Right ventricle myocardium inferior (tissue), 1 donor: ENCODE measurements at places on chromosomes 6 and 20. TPM values are rescaled to one million over a fixed set of nuclear protein-coding genes. Genes with fewer than 3 reads are reported as not detected.

ADGB gene
- total RNA-seq = not detected

ZNF334 gene
- total RNA-seq = 0.57 TPM

CRIP3 gene
- 7.1 TPM for total RNA-seq

HBS1L gene
- 95.1 TPM for total RNA-seq

CST5 gene
- total RNA-seq = not detected

RSPO3 gene
- 0.92 TPM for total RNA-seq

PNPLA1 gene
- total RNA-seq = not detected

TPBG gene
- total RNA-seq = 2.8 TPM

LY6G5C gene
- total RNA-seq = 1.5 TPM

GRCh38 chr6:41157323-41157722 is 3.2 kb upstream of the TREML1 start:
- no peak for DNase-seq

DNA sequence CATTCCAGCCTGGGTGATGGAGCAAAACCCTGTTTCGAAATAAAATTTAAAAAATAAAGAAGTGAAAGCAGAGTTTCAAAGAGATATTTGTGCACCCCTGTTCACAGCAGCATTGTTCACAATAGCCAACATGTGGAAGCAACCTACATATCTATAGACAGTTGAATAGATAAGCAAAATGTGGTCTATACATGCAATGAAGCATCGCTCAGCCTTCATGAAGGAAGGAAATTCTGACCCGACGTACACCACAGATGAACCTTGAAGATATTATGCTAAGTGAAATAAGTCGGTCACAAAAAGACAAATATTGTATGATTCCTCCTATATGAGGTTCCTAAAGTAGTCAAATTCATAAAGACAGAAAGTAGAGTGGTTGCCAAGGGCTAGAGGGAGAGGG is 6.5 kb upstream of the NCOA6 start:
- DNase-seq = no peak

DNA sequence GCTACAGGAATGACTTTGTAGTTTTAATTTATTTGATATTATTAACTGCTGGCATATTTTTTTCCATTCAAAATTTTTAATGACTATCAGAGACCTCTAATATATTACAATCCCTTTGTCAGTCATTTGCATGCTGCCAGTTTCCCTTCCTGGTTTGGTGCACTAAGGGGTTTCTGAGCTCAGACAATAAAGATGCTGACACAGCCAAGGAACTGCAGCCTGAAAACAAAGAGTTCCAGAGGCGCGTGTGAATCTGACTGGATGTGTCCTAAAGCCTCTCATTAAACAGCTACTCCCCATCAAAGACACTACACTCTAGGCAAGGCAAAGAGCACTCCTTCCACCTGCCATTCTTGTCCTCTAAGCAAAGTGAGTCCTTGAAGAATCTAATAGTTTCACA is 116.8 kb upstream of the DST start:
- no peak for DNase-seq

- DNase-seq = no peak
Observed at GRCh38 chr6:56864171-56864616, 90.7 kb upstream of the BEND6 start.

DNA sequence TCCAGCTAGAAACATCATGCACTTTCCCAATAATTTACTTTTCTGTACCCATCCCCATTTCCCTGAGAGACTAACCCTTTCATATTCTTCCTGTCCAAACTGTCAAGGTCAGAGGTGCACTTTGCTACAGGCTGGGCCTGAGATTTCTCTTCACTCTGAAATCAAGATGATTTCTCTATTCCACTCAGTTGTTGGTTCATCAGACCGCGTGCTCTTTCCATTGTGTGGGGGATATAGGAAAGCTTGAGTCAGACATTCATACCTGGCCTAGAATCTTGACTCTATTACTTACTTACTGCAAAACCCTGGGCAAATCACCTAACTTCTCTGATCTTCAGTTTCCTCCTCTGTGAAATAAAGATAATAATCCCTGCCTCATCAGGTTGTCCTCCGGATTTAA is 4.7 kb upstream of the ZDHHC14 start:
- DNase-seq = no peak

- DNase-seq = no peak
Observed at GRCh38 chr6:130980310-130981032, 82.6 kb downstream of the EPB41L2 start.

DNA sequence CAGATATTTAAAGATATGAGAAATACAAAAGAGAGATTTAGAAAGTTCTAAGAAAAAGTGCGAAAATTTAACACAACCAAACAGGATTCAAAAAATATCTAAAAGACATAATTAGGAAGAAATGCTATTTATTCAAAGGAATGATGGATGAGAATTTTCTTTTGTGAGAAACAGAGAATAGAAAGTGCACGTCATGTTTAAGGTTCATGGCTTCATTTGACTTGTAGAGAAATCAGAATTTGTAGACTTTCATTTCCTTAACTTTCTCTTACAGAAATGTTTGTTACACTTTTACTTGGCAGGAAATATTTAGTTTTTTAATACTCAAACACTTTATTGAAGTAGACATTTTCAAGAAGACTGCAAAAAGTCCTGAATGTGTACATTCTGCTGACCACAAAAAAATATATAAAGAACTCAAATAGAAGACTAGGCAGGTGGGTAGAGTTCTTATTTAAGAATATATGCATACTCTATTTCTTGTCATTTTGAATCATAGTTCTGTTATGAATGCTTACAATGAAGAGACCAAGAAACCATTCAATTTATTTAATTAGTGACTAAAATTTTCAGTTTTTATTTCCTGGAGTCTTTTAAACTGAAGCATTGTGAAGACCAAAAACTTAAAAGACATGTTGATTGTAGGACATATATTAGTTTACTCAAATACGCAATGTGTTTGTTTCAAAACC is 710.5 kb upstream of the HS3ST5 start:
- DNase-seq = no peak

DNA sequence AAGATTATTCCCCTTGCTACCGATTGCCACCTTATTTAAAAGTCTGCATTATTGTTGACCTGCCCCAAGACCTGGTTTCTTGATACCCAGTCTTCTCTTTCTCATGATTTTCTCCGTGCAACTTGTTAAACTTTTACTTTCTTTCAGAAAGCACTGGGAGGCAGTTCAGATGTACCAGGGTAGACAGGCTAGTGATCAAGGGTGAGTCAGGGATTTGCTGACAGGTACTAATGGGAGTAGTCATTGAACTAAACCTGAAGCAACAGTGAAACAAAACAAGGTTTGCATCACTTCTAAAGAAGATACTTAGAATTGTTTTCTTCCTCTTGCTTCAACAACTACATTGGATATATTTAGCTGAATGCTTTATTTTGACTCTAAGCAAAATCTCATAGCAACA is 124.4 kb downstream of the KCNQ5 start:
- no peak for DNase-seq

- peak; percentile 73 for DNase-seq
Observed at GRCh38 chr6:116564921-116565872, 6.1 kb upstream of the RWDD1 start.

DNA sequence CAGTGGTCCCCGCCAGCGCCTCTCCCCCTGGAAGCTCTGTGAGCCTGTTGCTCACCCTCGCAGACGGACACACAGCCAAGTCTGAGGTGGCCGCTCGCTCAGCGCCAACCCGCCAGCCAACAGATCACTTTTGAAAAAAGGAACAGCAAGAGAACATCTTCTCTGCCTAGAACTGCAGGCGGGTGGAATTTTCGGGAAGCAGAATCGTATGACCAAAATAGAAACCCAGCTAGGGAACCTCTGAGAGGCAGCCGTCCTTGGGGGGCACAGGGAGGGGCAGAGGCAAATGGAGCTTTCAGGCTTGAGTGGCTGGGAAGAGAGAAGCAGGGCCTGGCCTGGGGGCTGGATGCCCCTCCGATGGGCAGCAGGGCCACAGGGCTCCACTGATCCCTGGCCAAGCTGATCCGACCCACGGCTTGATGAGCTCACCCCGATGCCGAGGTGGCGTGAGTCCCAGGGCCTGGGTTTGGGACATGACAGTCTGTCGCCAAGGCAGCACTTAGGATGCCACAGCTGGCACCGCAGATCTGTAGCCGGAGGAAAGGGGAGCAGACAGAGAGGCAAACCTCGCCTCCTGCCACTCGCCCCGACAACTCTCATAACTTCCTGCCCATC is 9.8 kb downstream of the NFATC2 start:
- peak; percentile 71 for DNase-seq

DNA sequence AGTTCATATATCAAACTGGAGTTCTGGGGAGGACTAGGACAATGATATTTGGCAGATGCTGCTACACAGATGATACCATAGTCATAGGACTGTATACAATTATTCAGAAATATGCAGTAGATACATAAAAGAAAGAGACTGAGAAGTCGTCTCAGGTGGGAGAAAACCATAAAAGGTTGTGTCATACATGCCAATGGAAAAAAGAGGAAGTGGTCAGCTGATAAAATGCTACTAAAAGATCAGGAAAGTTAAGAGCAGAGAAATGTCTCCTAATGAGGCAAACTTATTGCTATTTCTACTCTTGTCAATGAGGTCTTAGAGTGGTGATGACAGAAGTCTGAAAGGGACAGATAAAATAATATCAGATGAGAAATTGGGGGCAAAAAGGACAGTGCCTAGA is 407.6 kb downstream of the COL12A1 start:
- no peak for DNase-seq

DNA sequence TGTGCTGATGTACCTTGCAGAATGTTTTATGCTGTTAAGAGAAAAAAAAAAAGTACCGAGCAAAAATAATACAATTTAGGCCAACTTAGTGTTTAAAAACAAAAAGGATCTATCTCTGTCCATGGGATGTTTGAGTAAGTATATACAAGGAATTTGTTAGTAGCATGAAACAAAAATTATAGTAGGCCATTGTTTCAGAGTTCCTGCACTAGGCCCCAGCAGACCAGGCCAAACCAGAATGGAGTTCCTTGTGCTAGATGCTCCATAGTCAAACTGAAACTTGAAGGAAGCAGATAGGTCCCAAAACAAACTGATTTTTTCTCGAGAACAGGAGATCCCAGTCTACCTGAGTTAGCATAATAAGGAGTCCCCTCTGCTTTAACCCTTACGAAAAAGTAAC is 72.5 kb downstream of the SNX9 start:
- DNase-seq = no peak

DNA sequence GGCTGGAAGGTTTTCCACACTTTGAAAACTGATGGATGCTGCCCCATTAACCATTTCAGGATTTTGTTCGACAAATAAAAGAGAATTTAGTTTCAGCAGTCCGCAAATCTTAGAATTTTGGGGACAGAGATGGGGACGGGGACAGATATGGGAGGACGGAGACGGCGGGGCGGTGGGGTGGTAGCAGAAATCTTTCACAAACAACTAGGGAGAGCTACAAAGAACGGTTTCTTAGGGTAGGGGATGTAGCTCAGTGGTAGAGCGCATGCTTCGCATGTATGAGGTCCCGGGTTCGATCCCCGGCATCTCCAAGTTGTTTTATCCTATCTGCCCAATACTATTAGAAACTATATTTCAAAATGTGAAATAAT is 15.1 kb downstream of the HMGN4 start:
- no peak for DNase-seq

DNA sequence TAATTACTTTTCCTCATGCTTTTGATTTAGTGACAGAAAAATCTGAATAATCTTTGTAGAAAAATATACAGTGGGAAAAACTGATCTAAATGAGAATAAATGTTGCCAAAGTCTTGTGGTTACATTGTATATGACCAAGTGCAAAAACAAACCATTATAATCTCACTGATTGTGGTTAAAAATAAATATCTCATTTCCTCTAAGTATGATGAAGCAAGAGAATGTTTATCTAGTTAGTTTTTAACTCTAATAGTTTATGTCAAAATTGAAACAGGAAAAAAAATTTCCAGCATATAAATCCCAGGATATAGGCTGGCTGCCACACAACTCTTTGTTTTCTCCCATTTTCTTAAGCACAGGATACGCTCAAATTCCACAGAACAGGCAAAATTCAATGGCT is 392.7 kb upstream of the ID4 start:
- DNase-seq = no peak

- DNase-seq = no peak
Observed at GRCh38 chr6:125733516-125734300, 15.7 kb upstream of the HEY2 start.

DNA sequence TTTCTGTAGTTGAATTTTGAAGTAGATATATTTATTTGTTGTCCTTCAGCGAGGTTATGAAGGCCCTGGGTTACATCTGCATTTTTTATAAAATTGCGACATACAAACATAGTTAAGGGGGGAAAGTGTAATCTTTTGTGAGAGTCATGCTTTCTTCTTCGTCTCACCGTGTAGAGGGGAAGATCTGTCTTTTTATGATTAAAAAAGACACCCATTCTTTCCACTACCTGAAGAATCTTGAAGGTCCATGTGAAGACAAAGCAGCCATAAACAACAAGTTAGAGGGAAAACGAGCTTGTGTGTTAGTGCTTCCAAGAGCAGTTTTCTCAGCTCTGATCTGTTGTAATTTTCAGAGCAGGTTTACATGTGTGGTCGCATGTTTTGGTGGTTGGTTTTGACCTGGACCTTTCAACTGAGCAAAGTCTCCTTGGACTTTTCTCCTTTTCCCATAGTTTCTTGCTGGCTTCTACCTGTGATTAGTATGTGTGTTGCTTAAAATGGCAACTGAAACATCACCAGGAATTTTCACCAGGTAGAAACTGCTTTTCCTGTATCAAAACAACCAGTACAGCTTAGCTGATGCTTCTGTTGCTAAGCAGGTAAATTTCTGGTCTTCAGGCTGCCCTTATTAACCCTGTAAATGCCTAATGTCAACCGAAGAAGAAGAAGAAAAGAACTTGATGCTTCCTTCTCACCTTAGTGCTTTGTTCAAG is 37.3 kb downstream of the RREB1 start:
- DNase-seq = no peak

- no peak for DNase-seq
Observed at GRCh38 chr6:157832250-157832967, 9.4 kb downstream of the SNX9 start.

DNA sequence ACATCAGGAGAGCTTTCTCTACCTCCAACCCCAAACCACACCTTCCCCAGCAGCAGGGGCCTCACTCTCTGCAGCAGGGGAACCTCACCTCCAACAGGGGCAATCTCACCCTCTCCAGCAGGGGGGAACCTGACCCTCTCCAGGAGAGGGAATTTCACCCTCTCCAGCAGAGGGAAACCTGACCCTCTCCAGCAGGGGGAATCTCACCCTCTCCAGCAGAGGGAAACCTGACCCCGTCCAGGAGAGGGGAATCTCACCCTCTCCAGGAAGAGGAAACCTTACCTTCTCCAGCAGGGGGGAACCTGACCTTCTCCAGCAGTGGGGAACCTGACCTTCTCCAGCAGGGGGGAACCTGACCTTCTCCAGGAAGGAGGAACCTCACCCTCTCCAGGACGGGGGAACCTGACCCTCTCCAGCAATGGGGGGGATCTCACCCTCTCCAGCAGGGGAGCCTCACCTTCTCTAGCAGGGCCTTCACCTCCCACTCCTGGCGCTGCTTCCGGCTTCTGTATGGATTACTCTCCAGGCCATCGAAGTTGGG is 3.1 kb downstream of the B3GALT4 start:
- no peak for DNase-seq
